ENCODE measurements at places on chromosomes 13 and 19.

- no peak for DNase-seq
Measured at GRCh38 chr13:97616385-97616784, 182.4 kb downstream of the RAP2A start.

- DNase-seq, result no peak
Measured at GRCh38 chr19:38606131-38606530, 11.6 kb downstream of the MAP4K1 start.

- no peak for DNase-seq
Measured at GRCh38 chr19:35265900-35266519, 2.8 kb upstream of the USF2 start.

DNA sequence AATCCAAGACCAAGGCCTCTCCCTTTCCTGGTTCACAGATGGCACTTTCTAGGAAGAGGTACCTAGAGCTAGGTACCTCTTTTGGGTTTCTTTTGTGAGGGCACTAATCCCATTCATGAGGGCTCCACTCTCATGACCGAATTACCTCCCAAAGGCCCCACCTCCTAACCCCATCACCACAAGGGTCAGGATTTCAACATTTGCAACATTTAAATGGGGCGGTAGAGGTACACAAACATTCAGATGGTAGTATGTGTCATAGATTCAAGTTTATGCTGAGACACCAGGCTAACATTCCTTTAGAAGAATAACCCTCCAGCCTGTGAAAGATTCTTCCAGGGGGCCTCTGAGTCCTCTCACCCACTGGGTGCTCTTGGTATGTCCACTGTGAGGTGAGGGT, 116.3 kb downstream of the FOXO1 start:
- no peak for DNase-seq

GRCh38 chr13:32205431-32206096, 109.6 kb downstream of the ZAR1L start:
- no peak for DNase-seq
